NCI-H1048 (cell line): ENCODE measurements at places on chromosomes 12 and 14.

DNA sequence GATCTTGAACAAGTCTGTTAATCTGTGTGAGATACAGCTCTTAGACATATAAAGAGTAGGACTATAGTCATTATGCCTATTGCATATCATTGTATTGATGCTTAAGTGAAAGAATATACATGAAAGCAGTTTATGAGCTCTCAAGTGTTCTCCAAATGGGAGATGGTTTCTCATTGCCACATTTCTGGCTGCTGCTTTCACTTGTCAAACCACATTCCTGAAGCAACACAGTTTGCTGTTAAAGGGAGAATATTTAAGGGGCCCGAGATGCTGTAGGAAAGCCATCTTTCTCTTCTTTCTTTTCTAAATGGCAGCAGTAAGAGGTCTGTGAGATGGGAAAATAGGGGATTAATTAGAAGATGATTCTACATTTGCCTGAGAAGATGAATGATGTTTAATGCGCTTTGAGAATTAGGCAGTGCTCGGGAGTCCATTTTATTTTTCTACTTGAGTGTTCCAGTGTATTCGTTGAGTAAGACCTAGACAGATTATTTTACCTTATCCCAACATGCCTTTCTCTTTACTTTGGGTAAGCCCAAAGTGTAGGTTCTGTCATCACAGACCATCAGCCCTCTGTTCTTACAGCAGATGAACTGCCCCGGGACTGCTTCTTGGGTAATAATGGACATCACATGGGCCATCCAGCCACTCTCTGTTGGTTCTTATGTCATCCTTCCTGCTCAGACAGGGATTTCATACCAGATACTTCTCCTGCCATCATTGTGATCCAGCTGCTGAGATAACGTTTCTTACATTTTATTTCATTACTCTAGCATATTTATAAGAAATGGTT, 35.6 kb downstream of the ANO4 start:
- no peak for DNase-seq

DNA sequence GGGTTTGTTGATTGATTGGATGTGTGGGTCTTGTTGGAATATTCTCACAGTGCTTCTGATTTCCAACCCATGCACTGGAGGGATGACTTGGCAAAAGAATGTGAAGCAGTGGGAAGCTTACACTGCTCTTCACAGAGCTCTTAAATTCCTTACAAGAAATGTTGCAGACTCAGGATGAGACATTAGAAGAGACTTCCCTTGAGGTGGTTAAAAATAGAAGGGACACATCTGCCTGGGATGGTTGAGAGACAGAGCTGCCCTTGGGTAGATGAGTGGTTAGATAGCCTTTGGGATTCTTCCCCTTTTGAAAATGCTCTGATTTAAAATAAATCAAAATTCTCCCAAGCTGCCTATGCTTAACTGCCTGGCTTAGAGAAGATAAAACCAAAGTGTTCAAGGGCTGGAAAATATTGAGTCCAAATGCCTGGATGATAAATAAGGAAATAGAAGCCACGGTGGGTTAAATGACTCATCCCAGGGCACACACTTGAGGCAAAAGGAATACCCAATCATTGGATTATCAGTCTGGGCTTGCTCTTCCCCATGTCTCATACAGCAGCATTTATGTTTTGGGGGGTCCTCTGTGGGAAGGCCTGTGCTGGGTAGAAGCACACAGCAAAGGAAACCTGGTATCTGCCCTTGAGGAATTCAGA, 264.3 kb downstream of the AKAP6 start:
- no peak for DNase-seq

GRCh38 chr12:111788178-111788654, 21.5 kb downstream of the ALDH2 start:
- no peak for DNase-seq

DNA sequence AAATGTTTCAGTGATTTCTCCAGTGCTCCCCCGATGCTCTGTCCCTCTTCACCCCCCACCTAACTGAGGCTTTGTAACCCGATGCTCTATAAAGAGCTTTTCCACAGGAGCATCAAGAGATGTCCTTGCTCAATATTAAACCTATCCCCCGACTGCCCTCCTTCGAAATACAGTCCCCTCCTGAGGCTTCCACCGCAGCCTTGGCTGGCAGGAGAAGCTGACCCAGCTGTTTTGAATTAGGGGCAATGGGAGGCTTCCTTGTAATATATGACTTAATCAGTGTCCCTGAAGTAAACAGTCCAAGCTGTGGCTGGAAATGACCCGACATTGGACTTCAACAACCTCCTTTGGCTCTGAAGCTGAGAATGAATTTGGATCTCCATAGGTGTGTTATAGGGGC, 62.4 kb downstream of the TMEM30B start:
- no peak for DNase-seq

DNA sequence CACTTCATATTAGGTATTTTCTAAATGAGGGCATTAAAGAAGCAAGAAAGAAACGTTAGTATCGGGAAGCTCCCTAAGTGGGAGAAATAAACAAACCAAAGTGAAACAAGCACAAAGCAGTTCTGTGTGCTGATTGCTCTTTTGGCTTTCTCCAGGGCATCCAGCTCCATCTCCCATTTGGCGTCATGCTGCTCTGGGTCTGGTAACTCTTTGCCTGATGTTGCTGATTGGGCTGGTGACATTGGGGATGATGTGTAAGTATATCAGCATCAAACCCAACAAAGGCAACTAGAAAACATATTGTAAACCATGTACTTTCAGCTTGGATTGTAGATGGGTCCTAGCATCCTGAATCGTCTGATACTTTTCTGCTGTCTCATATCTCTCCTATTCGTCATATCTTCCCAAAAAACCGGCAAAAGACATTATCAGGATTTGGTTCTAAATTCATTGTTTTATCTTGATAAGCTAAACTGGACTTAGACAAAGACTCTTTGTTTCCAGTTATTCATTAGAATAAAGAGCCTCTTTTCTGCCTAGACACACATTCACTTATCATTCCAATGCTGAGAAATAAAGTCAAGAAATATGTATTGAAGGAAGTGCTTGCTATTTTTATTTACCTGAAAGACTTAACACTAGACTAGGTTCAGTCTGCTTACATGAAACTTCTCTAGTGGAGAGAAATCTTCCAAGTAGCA, 2.4 kb downstream of the CLEC12B start:
- DNase-seq: no peak

DNA sequence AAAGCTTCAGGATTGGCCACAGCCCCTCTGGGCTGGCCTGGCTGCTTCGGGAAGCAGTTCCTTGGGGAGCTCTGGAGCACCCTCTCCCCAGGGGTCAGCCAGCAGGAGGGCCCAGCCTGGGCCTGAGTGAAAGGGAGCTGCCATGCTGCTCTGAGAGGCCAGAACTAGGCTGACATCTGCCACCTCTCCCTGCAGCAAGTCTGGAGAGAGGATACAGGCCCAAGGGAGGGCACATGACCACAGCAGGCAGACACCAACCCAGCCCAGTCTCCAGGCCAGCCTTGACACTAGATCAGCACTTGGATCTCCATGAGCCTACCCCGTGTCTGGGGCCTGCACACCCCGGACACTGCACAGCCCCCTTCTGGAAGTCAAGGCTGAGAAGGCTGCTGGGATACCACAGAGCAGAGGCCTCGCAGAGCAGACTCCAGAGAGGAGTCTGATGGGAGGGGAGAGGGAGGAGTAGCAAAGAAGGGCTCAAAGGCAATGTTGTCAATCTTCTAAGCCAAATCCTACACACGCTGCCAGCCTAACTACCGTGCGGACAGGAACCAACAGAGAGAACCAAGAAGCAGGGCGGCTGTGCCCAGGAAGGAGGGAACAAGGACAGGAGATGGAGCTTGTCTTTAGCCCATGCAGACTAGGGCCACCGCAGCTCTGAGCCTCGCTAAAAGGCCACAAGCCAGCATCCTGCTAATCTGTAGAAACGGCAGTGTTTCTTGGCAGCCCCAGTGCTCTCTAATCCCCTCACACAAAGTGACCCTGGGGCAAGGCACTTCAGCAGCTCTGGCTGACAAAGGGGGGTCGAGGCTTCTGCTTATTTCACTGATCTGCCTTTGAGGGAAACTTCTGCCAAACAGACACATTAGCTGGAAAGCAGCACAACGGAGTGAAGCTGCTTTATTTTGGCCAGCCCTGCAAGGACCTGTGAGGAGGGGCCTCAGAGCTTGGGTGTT, 12.9 kb downstream of the COL2A1 start:
- DNase-seq: no peak

DNA sequence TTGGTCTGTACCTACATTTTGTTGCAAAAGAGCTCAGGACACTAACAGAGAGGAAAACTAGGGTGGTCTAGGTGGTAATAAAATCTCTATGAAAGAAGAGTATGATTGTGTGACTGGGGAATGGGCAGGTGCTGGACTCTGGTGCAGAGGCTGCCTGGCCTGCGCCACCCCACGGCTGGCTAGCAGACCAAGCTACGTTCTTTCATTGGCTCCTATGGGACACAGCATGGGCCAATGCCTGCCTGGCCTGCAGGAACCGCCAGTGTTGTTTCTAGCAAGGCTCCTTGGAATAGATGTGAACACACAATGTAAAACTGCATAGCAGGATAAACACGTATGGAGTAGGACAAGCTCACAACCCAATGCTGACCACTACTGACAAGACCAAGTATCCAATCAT, 51.7 kb upstream of the CORO1C start:
- no peak for DNase-seq

- DNase-seq: no peak
Observed at GRCh38 chr12:29499235-29499634, 1.7 kb upstream of the OVCH1 start.

GRCh38 chr12:43599066-43599465, 47.1 kb upstream of the ADAMTS20 start:
- no peak for DNase-seq

- no peak for DNase-seq
Observed at GRCh38 chr12:93126069-93126474, 197.0 kb upstream of the EEA1 start.

GRCh38 chr12:79877246-79877645, 57.7 kb downstream of the PPP1R12A start:
- DNase-seq: no peak

GRCh38 chr12:81252228-81252627, 174.3 kb downstream of the ACSS3 start:
- DNase-seq: no peak

GRCh38 chr12:5171701-5172100, 128.0 kb downstream of the KCNA5 start:
- DNase-seq: peak; percentile 9

GRCh38 chr12:46744283-46744682, 81.5 kb downstream of the SLC38A4 start:
- no peak for DNase-seq

DNA sequence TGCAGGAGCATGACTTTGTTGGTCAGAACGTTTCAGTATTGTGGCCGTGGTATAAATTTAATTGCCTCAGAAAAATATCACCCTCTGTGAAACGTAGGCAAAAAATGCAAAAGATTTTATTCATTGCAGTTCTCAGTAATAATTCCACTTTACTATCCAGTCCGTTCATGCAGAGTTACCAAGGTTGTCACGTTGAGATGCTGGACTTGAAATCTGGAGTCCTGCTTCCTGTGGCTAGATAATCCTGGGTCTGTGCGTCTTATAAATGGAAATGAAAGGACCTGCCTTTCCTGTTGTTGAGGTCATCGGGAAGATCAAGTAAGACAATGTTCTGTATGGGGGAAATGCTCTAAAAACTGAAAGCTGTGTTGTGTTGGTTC, 1.3 kb upstream of the AVPR1A start:
- no peak for DNase-seq

GRCh38 chr12:42605685-42606084, 16.1 kb upstream of the PRICKLE1 start:
- no peak for DNase-seq

DNA sequence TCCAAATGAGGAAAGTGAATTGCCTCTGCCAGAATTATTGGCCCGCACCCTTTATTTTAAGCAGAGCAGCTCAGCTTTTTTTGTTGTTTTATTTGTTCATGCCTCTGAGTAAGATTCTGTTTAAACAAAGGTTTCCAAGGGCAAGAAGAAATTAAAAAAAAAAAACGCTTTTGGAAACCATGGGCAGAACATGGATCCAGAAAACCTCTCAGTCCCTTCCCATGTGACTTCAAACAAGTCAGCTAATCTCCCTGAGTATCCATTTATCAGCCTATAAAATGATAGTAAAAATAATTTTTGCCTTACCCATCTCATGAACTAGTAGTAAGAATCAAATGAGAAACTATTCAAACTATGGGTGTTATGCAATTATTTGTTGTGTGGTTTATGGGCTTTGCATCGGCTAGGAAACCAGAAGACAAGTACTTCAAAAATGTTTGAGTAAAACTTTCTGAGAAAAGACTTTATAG, 27.6 kb downstream of the KITLG start:
- DNase-seq: no peak
